Mammary epithelial cell (primary cell): ENCODE measurements at places on chromosomes 5 and 9. TPM values are rescaled to one million over a fixed set of nuclear protein-coding genes. Genes with fewer than 3 reads are reported as not detected.

The ARL14EPL gene
- not detected for polyA plus RNA-seq

DNA sequence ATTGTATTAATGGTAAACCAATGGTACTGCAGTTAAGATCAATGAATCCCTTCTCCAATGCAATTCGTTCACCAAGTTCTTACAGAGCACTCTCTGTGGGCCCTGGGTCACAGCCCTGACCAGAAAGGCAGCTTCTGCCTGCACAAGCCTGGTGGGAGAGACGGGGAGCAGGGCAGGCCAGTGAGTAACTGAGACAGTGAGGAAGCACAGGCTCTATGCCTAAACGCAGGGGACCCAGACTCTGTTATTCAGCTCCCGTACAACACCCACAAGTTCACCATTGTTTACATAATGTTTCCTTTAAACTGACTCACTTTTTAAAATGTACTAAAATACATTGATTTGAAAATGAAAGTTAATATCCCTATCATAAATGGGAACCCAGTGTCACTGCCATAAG lies 40.5 kb upstream of the CTSL start:
- no peak for DNase-seq

The TRIO gene
- polyA plus RNA-seq: 52.8 TPM

DNA sequence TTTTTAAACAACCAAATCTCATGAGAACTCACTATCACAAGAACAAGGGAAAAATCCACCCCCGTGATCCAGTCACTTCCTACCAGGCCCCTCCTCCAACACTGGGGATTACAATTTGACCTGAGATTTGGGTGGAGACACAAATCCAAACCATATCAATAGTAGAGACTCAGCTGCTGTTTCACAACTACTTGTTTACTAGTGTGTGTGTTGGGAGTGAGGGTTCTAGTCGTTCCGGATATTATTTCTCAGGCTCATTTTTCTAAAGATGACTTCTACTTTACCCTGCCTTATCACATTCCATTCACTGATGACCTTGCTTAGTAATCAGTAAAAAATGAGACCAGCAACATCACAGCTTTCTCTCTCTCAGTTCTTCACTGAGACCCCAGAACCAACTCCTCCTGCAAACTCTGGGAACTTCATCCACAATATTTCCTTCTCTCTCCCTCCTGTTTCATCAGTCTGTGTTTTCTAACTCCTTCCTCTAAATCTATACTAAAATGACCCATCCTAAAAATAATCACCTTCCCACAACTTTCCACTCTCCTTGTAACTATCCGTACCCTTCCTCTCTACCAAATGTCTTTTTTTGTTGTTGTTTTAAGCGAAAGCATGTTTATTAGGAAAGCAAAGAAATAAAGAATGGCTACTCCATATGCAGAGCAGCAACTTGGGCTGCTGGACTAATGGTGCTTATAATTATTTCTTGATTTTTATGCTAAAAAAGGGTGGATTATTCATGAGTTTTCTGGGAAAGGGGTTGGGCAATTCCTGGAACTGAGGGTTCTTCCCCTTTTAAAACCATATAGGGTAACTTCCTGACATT lies 121.5 kb upstream of the SPRY4 start:
- DNase-seq: no peak

The SCGB3A2 gene
- polyA plus RNA-seq: not detected

The RASGRF2 gene
- 0.05 TPM for polyA plus RNA-seq
